ENCODE measurements at places on chromosomes 6 and 20.

DNA sequence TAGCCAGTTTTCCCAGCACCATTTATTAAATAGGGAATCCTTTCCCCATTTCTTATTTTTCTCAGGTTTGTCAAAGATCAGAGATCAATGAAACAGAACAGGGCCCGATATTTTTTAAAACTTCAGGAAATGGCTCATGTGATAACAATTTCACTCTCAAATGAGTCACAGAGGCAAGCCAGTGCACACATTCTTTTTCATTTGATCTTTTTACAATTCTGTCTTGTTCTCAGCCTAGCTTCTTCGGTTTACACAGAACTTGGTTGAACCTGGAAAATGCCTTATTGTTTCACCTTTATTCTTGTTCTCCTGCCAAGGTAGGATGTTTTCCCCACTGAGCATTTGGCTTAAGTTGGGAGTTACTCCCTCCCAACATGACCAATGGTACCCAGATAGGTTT is 258.9 kb downstream of the COL12A1 start:
- no peak for DNase-seq

DNA sequence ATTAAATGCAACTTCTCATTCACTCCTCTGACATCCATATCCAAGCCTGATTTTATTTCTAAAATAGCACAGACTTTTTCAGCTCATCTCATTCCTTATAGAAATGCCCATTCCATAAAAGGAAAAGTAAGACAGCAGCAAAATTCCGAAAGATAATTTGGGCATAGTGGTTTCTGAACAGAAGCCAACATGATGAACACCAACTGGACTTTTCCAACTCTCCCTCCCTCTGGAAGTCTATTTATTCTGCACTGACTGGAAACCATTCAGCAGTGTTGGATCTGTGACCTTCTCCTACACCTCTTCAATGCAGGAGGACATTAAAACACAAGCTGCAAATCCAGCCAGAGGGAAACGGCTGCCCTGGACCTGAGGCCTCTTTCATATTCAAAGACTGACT is 306.2 kb upstream of the NT5E start:
- DNase-seq: no peak

DNA sequence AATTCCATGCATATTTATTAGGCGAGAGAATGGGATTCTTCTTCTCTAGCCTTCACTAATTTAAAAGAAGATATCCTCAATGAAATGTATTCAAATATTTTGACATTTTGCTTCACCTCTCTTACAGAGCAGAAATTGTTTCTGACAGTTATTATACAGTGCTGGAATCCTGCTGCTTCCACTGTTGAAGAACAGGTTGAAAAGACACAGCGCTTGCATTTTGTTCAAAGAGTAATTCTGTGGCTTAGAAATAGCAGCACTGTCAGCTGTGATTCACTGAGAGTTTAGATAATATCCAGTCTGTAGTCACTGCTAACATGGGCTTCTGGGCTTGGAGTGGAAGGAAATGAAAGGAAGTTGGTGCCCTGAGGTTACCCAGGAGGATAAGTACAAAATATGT is 117.1 kb upstream of the FBXL4 start:
- no peak for DNase-seq

DNA sequence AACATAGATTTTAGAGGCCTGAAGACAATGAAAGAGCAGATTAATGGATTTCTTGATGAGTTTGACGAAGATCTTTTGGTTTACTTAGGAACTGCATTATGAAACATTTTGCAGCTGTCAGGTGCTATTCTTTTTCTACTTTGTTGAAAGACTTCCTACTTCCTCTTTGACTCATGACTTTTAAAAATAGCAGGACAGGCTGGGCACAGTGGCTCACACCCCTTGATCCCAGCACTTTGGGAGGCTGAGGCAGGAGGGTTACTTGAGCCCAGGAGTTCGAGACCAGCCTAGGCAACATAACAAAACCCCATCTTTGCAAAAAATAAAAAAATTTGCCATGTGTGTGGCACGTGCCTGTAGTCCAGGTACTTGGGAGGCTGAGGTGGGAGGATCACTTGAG is 52.0 kb downstream of the ITCH start:
- DNase-seq: no peak

Data from CD4-positive, alpha-beta T cell treated with Interleukin-17A for 4 hours (primary cell).